ENCODE measurements at places on chromosomes 5 and 9. TPM values are rescaled to one million over a fixed set of nuclear protein-coding genes. Genes with fewer than 3 reads are reported as not detected.

ZFP37 gene
- total RNA-seq: 1.0 TPM

DNA sequence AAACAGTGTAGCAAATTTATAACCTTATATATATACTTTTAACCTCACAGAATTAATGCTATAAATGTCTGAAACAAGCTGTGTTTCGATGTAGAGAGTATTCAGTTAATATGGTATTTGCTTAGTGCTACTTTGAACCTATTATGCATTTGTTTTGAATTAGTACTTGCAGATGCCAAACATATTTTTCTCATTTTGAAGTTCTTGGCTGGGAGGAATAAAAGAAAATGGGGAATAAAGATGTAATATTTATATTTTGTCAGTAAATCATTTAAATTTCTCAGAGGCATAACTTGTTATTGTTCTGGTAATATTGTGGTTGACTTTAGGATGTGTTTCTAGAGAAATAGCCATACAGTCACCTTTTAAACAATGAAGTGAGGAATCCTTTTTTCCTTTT, 175.9 kb upstream of the IZUMO3 start:
- DNase-seq: no peak

DNA sequence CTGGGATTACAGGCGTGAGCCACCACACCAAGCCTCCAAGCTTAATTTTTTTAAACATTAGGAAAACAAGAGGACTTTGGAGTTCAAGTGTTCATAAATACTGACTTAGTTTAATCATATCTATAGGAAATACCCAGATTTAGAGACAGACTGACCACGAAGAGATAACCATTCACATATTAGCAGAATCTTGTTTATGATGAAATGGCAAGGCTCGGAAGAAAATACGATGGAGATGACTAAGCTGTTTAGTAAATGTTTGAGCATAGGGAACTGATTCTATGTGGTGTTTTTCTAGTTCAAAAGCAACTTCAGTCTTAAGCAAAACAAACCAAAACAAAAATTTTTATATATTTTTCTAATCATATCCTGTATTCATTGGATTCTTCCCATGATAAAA, 13.5 kb upstream of the TUSC1 start:
- DNase-seq: no peak

GRCh38 chr5:161960314-161960713, 107.3 kb upstream of the GABRG2 start:
- no peak for DNase-seq

GRCh38 chr5:96008987-96009647, 47.5 kb upstream of the ELL2 start:
- no peak for DNase-seq

GRCh38 chr5:142659405-142659804, 26.5 kb downstream of the FGF1 start:
- DNase-seq: no peak

DNA sequence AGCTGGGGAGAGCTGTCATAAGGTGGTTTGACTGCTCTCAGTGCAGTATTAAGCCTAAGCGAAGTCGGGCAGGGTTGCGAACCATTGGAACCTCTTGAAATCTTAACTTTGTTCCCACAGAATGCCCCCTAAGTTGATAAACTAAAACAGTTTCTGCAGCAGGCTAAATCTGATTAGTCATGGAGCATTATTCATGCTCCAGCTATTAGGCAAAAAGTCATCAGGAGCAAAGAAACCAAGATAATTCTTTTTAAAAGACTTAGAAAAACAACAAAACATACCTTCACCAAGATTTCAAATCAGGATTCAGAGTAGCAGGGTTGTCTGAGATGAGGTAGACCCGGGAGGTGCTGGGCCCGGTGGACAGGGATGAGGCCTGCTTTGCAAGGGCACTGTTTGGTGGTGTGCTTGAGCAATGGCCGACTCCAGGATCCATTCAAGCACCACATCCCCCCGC, 69.9 kb upstream of the PLPP1 start:
- DNase-seq: no peak

GRCh38 chr9:100286257-100286656, 66.5 kb downstream of the TEX10 start:
- DNase-seq: no peak

DNA sequence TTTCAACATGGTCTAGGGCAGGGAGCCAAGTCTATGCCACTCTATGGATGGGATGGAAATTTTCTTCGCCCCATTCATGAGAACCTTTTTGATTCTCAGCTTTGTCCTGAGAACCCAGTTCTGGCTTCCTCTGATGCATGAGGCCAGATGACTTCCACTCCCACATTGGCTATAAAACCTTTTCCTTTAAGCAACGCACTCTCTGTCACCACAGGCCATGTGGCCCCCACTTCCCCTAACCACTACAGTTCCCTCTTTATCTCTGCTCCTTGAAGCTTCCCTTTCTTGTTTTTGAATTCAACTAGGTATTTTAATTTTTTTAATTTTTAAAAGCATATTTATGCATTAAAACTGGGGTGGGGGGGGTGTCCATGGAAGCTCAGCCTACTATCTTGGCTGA, 401.3 kb downstream of the ENC1 start:
- DNase-seq: no peak

DNA sequence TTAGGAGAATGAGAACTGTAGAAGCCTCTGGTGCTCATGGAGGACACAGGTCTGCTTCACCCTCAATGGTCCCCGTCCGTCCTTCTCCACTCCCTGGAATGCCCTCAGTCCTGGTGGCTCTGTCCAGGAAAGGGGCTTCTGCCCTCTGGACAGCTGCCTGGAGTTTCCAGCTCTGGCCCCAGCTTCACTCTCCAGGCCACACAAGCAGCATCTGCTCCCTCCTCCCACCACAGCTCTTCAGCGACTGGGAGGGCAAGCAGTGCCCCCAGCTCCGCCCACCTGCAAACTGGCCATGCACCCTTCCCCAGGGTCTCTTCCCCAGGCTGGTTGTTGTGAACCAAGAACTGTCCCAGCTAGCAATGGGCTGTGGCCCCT, 4.7 kb downstream of the SARDH start:
- DNase-seq: no peak

DNA sequence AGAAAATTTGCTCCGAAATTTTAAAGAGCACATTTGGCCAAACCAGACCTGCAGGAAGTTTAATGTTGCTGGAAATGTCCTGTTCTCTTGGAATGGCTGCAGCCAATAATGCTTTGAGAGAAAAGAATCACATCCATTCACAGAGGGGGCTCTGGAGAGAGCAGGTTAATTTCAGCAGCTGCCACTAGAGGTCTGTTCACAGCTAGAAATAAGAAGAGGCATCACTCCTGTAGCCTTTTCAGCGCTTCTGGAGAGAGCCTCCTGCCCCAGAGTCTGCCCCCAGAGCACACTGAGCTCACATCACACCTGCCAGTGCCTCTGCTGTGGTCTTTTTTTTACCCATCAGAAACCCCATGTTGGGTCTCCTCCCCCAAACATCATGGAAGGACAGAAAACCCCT, 124.8 kb upstream of the RAD23B start:
- no peak for DNase-seq

DNA sequence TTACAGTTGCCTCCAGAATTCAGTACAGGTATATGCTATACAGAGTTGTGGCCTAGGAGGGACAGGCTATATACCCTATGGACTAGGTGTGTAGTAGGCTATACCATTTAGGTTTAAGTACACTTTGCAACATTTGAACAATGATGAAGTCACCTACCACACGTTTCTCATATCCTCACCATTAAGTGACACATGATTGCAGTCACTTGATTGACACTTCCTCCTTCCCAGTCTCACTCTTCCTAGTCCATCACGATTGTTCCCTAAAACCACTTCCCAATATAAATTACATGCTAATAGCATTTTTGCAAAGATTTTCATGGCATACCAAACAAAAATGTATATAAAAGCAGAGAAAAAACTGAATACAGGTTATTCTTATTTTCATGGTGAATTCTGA, 312.2 kb downstream of the EPB41L4A start:
- DNase-seq: no peak

- no peak for DNase-seq
These were observed 56.7 kb downstream of the PCDH1 start for GRCh38 chr5:141821430-141821925.

- no peak for DNase-seq
These were observed 16.4 kb upstream of the DOLPP1 start for GRCh38 chr9:129064499-129064908.
